NCI-H2107 (cell line): ENCODE measurements at places on chromosomes 12 and 14.

GRCh38 chr12:42530284-42530683 is 59.3 kb downstream of the PRICKLE1 start:
- DNase-seq, result no peak

- DNase-seq, result no peak
Observed at GRCh38 chr14:74437496-74438053, 11.6 kb upstream of the SYNDIG1L start.

- no peak for DNase-seq
Observed at GRCh38 chr12:62191491-62192179, 68.6 kb upstream of the USP15 start.

DNA sequence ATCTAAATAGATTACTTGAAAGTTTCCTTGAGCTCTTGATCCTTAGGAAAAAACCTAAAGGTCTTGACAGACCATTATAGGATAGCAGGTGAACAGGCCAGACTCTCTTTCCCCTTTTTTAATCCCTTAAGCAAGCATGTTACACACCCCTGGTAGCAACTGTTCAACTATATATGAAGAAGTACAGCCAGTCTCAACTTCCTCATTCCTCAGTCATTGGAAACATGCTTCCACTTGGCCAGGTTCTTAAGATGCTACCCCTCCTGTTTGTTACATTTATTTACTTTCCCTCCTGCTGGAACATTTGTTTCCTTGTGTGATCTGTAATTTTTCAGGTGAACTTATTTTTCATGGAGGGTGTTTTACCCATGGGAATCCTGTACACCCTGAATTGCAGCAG is 124.1 kb downstream of the ARMH4 start:
- no peak for DNase-seq
